HT1080 (cell line): ENCODE measurements at places on chromosomes 2 and 18.

DNA sequence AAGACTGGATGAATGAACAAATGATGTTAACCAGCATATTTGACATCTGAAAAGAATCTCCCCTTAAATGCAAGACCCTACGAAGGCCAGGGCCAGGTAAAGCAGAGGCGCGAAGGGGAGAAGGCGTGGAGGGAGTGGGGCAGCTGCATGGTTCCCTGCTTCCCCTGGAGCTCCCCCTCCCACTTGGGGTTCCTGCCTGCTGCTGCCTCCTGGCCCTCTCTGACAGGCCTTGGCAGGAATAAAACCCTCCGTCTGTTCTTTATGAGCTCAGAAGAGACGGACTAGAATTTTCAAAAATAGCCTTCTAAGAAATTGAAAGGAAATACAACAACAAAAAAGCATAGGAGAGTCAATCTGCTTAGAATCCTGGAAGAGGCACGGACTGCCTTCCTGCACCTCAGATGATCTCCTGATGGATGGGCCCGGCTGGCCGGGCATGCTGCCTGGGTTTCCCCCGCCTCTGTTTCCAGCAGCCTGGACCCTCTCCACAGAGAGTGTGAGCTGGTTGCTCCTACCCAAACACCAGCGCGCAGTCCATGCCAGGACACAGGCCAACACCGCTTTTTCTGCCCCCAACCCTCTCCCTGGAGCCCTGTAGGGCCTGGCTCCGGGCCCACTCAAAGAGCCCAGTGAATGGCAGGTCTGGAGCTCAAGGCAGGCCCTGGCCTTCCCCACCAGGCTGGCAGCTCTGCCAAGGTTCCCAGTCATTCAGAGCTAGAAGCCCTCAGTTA lies 23.9 kb downstream of the CFAP65 start:
- DNase-seq: no peak

DNA sequence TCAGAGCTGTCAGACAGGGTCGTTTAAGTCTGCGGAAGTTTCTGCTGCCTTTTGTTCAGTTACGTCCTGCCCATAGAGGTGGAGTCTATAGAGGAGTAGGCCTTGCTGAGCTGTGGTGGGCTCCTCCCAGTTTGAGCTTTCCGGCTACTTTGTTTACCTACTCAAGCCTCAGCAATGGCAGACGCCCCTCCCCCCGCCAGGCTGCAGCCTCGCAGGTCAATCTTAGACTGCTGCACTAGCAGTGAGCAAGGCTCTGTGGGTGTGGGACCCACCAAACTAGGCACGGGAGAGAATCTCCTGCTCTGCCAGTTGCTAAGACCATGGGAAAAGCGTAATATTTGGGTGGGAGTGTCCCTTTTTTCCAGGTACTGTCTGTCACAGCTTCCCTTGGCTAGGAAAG lies 86.5 kb downstream of the EFEMP1 start:
- DNase-seq: no peak

DNA sequence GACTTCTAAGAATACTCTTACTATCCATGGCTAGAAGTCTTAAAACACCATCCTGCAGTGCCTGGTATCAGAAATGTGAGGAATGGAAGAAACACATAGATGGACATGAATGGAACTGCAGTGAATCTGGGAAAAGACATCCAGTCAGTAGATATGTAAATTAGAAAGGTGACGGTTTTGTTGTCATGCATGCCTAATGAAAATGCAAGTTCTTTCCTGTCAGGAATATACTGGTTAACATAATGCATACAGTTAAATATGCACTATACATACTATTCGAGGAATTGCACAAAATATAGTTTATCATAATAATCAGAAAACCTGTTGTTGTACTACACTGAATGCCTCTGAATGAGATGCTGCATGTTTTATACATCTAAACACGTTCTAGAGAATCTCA lies 190.6 kb upstream of the ITGA4 start:
- no peak for DNase-seq

DNA sequence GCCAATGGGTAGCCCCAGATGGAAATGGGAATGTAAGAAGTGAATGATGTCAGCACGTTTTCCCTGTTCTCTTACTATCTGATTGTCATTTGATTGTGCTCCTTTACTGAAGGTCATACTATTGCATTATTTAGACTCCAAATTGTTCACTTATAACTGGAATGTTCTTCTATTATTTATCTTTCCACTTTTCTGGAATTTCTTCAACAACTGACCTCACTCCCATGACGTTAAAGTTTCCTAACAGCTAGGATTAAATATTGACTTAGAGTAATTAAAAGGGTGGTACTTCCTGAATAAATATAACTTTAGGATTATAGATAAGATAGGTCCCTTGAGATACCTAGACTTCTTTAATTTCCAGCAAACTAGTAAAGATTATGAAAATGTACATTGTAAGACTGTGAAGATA lies 10.9 kb upstream of the GULP1 start:
- no peak for DNase-seq

DNA sequence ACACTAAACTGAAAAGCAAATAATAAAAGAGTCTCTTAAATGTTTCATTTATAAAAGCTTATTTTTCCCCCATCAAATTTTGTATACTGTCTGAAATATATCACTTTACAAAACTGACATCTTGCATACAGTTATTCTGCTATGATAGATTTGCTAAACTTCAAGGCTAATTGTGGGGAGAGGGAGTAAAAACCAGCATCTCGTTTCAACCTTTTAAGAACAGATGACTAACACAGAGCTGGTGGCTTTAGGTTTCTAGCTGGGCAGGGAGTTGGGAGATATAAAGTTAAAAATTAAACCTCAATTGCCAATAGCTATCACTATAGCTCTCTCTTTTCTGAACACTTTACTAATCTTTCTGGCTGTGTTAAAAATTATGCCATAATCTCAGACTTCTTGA lies 23.5 kb downstream of the C1D start:
- no peak for DNase-seq
